Bronchial epithelial cell (primary cell): ENCODE measurements at places on chromosomes 16 and 17. TPM values are rescaled to one million over a fixed set of nuclear protein-coding genes. Genes with fewer than 3 reads are reported as not detected.

DNA sequence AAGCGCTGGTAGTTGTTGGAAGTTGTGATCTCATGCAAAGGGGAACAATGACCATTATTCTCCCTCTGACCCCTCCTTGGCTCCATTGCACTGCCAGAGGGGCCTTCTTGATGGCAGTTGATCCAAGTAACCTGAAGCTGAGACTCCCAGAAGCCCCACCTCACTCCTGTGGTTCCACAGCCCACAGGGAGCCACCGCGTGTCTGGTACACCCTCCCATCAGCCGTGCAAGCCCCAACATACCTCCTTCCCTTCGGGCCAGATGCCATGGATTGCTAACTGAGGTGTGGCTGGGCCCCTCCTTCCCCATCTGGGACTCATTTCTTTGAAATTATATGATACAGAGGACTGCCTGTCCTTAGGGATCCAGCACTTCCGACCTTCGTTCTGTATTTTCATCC, 17.8 kb downstream of the SAP30BP start:
- peak; percentile 93 for DNase-seq

DNA sequence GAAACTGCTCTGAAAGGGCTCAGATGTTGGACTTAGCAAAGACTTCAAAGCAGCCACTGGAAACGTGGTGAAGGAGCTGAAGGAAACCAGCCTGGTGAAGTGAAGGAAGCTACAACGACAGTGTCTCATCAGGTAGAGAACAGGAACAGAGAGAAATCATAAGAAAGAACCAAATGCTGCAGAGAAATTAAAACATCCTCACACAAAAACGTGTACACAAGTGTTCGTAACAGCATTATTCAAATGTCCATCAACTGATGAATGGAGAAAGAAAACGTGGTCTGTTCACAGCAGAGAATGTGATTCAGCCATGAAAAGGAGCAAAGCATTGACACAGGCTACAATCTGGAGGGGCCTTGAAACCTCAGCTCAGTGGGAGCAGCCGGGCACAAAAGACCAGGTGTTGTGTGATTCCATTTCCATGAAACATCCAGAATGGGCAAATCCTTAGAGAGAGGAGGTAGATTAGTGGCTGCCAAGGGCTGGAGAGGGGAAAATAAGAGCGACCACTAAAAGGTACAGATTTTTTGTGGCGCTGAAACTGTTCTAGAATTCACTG, 26.9 kb downstream of the IFT140 start:
- DNase-seq = no peak

DNA sequence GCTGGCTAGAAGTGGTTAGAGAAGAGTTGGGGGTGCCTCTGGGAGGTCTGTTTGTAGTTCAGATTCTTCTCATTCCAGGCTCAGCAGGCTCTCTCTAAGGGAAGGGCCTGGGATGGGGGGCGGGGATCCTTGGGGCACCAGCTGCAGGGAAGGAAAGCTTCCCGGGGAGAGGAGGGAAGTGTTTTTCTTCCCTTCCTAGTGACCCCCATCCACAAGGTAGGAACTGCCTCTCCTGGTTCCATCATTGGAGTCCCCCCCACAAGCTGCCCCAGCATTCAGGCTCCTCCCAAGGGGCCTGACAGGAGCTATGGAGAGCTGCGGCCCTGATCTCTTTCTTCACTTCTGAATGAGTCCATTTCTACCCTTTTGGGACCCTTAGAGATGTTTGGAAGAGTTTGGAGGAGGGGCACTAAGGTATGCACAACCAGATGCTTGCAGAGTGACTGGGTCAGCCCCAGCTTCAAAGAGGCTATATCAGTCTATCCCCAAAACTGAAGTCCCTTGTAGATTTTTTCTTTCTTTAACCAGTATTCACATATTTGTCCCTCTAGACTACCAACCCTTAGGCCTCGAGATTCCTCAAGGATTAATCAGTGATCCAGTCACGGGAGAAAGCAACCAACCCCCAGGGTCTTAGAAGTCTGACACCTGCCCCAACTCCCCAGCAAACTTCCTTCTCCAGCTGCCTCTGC, 13.9 kb upstream of the FZD2 start:
- peak; percentile 73 for DNase-seq

DNA sequence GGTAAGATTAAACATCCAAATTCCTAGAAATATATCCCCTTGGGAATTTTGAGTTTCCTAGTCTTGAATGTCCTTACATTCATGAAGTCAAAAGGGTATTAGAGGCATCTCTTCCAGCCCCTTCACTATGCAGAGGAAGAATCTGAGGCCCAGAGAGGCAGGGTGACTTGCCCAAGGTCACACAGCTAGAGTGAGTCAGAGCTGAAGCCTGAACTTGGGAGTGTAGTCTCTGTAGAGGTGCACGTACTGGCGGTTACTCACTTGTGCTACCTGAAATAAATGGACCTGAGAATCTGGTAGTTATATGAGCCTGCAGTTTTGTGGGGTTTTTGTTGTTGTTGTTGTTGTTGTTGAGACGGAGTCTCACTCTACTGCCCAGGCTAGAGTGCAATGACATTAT, 164.0 kb downstream of the XYLT1 start:
- DNase-seq = no peak

GRCh38 chr17:5825717-5826330, 241.5 kb upstream of the NLRP1 start:
- DNase-seq = peak; percentile 50

GRCh38 chr17:34487626-34488025, 91.8 kb upstream of the TMEM132E start:
- no peak for DNase-seq

DNA sequence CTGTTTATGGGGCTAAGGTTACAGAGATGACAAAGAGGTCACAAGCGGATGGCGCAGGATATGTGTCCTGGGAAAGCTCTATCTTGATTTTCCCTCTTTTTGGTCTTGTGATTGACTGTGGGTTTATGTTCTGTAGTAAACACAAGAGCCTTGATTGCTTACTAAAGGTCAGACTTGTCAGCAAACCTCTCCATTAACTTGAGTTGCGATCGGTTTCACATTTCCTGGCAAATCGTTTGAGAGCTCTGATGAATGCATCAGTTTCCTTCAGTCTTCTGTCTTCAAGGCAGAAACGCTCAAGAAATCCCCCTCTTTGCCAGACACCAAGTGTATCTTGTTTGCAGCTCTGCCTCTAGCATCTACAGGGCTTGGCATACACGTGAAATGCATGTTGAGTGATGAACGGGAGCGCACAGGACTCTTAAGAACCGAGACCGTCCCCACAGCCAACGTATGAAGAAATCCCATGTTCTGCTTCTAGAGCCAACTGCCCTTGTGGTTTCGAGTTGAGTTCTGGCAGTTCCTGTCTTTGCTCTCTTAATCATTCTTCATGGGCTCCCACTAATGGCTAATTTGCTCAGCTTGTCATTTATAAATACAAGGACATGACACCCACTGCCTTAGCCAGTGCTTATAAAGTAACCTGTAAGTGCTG, 143.3 kb downstream of the PITPNC1 start:
- peak; percentile 27 for DNase-seq

DNA sequence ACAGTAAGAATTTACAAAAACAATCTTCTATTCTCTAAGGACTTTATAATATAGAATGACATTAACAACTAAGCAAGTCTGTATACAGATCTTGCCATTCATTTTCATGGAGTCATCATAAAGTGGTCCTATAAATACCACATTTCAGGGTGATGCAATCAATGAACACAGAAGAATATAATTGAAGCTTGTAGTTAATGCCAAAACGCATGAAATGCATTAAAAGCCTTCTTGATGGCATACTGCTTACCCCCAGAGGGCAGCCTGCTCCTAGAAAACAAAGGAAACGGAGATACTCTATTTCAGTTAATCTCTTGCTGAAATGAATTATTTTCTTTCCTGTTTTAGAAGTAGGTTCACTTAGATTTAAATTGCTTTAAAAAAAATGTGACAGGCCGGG, 45.2 kb upstream of the STAC2 start:
- DNase-seq = peak; percentile 13

- DNase-seq = no peak
Measured at GRCh38 chr16:49766225-49766624, 89.7 kb downstream of the ZNF423 start.

- no peak for DNase-seq
Measured at GRCh38 chr17:8708025-8708461, 36.6 kb downstream of the CCDC42 start.

GRCh38 chr17:65966072-65966695, 225.7 kb downstream of the CEP112 start:
- no peak for DNase-seq

Gene SLC12A3
- total RNA-seq = not detected in 2 replicates

Gene GCGR
- not detected in 2 replicates for total RNA-seq

Gene MMD
- 6.3 and 8.3 TPM in 2 replicates for total RNA-seq
